ENCODE measurements at places on chromosomes 12 and 14.

GRCh38 chr14:75224561-75224960, 48.1 kb upstream of the TMED10 start:
- no peak for DNase-seq

GRCh38 chr12:25424211-25424731, 128.8 kb downstream of the LMNTD1 start:
- no peak for DNase-seq

DNA sequence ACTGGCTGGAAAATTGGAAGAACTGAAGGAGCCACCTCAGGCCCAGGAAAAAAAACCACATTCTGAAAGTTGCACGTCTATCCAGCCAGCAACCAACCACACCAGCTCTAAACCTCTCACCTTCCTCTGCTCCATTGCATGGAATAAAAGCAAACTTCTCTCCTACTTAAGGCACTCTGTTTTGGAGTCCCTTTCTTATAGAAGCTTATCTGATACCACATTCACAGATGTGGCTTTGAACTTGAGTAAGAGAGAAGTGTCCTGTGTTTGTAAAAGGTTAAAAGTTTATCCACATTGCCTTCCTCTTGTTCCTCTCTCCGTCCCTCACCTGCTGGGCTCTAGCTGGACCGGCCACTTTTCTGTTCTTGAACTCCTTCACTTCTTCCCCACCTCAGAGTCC, 99.6 kb upstream of the PLXNC1 start:
- DNase-seq = no peak

GRCh38 chr14:68791078-68791901, 1.6 kb downstream of the ZFP36L1 start:
- DNase-seq = no peak

GRCh38 chr14:31657917-31658316, 96.7 kb downstream of the NUBPL start:
- DNase-seq = no peak

- DNase-seq = peak; percentile 43
Measured at GRCh38 chr12:100554608-100555077, 18.8 kb upstream of the GAS2L3 start.

GRCh38 chr12:119060847-119061796, 79.8 kb downstream of the SRRM4 start:
- DNase-seq = no peak

DNA sequence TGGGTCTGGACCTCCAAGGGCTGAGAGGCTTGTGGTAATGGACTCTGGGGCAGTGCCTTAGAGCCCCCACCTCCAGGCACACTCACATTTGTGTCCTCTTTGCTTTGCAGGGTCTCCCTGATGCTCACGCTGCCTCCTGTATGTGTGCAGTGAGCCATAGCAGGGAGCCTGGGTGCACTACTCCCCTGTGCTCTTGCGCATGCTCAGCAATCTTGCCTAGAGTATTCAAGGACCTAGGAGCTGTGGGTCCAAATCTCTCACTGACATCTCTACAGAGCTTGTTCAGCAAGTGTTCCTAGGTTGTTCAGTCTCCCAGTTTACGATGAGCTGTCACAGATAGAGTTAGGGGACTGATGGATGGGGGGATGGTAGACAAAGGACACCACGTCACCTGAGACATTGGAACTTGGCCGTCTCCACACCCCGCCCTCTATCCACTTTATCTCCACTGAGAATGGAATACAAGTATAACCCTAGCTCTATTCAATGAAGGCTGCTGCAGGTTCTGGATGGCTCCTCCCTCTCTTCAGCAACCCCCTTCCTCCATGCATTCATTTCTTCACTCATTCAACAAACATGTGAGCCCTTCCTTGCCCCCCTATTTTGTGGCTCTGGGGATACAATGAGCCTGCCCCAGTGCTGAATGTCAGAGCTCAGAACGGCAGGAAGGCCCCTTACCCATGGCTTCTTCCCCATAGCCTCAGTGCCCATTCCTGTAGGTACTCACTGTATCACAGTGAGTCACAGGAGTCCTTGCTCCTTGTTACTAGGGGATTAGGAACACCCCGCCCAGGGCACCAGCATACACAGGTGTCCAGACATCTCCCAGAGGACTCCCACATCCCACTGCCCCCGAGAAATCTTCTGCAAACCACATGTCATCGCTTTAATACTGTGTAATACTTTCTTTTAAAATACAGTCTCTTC, 31.2 kb downstream of the FIGNL2 start:
- no peak for DNase-seq

- DNase-seq = no peak
Measured at GRCh38 chr14:76754586-76754985, 6.7 kb upstream of the VASH1 start.

DNA sequence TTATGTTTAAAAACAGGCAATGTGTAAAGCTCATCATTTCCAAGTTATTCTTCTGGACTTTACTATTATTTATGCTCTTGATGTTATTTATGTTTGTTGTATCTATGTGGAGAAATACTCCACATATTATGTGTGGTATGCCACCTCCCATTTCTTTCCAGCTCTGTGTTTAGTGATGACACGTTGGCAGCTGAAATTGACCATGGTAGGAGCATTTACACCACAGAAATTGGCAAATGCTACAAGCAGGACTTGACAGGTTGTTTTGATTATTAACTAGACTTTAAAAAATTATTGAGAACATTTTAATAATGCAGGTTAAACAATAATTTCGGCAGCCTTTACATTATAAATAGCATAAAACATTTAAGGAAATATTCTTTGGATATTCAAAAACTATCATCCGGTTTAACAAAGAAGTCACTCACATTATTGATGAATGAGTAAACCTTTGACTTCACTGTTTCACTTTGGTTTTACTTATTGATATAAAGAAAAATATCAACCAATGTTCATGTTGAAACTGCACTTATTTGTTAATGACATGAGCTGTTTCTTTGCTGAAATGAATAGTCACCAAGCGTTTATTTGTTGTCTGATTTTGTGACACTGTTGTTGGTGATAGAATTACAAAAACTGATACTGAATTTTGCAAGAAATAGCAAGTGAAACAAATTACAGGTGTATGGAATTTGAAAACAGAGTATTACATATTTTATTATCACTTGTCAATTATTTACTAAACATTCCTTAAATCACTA, 76.8 kb downstream of the HMGA2 start:
- DNase-seq = no peak

DNA sequence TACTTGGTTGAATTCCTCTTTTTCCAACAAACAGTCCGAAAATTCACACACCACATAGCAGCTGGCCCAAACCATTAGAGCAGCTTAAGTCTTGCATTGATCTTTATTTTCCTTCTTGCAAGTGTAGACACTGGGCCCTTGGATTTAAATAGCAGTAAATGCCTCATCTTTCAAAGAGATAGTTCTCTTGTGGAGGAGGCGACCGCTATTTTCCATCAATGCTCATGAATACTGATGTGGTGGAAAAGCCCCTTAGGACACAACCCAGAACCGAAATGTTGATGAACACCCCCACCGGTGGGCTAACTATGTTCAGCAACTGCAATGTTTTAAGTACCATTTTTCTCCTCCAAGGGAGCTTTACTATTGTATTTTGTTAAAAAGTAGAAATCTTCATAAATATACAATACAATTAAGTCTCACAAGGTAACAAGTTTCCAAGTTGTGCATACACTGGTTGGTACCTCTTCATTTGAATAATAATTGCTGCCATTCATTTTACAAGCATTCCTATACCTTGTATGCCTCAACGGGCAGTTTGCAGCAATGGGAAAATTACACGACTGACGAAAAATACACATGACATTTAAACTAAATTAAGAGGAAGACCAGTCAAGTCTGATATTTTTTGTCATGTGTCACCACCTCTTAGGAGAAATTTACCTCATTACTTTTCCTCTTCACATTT, 18.0 kb downstream of the NIN start:
- DNase-seq = no peak

DNA sequence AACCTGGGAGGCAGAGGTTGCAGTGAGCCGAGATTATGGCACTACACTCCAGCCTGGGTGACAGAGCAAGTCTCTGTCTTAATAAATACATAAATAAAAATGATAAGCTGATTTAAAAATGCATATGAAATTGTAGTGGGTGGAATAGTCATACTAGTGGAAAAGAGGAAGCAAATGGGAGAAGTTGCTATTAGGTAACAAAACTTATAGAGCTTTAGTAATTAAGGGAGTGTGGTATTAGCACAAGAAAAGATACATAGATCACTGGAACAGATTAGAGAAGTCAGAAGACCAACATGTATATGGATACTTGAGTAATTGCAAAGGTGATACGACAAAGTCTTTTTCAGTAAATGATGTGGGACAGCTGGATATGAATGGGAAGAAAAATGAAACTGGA, 26.5 kb downstream of the TECPR2 start:
- no peak for DNase-seq

DNA sequence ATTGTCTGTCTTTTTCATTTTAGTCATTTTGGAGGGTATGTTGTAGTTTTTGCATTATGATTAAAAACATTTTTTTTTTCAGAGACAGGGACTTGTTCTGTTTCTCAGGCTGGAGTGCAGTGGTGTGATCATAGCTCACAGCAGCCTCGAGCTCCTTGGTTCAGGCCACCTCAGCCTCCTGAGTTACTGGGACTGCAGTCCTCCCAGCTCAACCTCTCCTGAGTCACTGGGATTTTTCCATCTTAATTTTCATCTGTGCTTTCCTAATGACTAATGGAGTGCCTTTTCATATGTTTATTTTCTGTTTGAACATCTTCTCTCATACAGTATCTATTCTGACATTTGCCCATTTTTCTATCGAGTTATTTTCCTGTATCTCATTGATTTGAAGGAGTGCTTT, 52.6 kb downstream of the DYRK2 start:
- no peak for DNase-seq

DNA sequence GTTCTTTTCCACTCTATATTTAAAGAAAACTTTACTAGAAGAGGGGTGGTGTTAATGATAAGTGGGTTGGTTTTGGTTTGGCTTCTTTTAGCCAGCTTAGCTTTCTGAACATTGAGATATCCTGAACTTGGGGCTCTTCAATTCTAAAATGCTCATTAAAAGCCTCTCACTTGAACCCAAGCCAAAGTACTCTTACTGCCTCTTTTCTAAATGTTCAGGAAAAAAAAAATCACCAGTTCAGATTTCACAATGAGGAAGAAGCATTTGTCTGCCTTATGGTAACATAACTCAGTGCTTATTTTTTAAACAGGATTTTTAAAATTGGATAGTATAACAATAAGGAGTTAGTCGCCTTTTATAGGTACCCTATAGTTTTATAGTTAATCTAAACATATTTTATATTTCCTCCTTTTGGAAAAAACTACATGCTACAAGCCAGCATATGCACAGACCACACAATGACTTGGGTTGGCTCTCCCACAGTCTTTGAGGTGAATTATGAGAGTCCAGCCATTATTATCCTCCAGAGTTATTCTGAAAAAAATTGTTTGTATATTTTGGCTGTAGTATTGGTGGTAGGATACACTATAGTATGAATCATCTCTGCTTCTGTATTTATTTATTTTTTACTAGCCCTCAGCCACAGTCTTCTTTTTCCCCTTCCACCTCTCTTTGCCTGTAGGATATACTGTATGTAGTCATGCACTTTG, 195.5 kb upstream of the TMPO start:
- no peak for DNase-seq

DNA sequence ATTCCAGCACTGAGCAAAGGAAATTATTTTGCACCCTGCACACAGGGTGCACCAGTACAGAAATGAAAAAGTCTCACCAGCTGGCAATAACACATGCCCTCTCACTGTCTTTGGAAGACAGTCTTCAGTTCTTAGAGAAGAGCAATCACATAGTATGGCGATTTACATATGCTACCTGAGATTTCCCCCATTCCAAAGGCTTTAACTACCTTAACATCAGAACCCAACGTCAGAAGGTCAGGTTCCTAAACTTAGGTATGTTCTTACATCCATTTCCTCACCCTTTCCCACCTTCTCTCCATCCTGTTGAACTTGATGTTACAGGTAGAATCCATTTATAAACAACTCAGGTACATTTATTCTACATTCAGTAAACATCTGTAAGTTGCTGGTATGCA, 167.8 kb downstream of the PAWR start:
- no peak for DNase-seq

GRCh38 chr12:106643000-106643399, 60.2 kb downstream of the RFX4 start:
- DNase-seq = no peak

DNA sequence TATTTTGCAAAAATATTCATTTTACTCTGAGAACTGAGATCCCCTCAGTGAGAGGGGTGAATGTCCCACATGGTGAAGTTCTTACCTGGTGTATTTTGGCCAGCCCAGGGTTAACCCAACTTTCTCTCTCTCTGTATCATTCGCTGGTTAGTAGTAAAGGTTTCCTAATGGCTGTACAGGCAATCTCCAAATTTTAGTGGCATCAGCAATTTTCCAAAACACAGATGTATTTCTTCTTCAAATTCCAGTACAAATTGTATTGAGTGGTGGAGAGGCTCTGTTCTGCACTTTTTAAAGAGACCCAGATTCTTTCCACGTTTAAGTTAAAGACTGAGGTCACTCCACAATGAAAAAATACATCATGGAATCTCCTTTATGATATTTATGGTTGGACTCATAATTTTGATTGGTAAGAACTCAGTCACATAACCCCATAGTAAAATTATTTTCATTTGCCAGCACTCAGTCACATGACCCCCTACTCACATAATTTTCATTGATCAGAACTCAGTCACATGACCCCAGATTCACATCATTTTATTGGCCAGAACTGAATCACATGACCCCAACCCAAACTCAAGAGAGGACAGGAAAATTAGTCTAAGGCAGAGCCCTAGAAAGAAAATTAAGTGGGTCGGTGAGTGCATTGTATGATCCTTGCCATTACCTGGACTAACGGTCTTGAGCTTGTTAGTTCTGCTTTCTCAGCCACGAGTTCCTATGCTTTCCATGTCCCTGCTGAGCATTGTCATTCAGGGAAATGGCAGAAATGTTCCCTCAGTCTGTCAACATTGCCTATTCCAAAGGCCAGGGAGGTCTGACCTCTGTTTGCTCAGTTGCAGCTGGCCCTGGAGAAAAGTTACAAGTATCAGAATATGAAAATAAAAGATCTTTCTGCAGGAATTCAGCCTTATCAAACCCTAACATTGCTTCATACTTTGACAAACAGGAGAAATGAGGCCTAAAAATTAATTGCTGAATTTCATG, 1536.2 kb downstream of the AACS start:
- DNase-seq = no peak

DNA sequence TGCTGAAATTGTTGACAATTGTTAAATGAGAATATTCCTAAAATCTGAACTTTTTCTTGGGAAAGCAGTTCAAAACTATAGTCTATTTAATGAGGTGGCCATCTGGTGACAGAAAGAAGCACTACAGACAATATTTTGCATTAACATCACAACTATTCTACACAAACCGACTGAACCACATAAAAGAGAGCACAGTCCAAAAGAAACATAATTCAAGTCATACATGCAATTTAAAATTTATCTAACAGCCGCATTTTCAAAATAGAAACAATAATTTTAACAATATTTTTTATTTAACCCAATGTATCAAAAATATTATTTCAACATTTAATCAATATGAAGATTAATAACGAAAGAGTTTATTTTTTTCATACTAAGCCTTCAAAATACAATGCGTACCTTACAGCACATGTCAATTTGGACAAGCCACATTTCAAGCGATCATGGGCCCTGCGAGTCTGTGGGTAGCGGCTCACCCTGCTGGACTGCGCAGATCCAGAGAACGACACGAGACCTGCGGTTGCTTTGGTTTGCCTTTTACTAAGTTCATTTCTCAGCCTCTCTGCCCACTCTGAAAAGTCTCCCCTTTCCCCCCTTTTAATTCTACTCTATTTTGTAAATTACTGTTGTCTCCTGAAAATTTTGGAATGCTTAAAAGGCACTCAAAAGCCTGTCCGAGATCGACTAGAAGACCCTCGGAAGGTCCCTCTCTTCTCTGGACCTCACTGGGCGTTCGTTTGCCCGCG, 947 bp upstream of the LRRC9 start:
- no peak for DNase-seq

Data from NCI-H1436 treated with DMSO at 0.1 percent for 48 hours (cell line).